ENCODE measurements at places on chromosomes 2 and 18.

GRCh38 chr18:56479841-56480240, 158.6 kb downstream of the TXNL1 start:
- DNase-seq: no peak

GRCh38 chr2:216066230-216066629, 15.4 kb downstream of the PECR start:
- no peak for DNase-seq

- no peak for DNase-seq
Measured at GRCh38 chr2:145022666-145023333, 502.9 kb upstream of the ZEB2 start.

GRCh38 chr2:13005048-13005447, 288.3 kb downstream of the TRIB2 start:
- DNase-seq: no peak

- no peak for DNase-seq
Measured at GRCh38 chr2:238158018-238158508, 707 bp upstream of the ERFE start.

GRCh38 chr18:12155996-12156395, 62.4 kb downstream of the ANKRD62 start:
- DNase-seq: no peak

DNA sequence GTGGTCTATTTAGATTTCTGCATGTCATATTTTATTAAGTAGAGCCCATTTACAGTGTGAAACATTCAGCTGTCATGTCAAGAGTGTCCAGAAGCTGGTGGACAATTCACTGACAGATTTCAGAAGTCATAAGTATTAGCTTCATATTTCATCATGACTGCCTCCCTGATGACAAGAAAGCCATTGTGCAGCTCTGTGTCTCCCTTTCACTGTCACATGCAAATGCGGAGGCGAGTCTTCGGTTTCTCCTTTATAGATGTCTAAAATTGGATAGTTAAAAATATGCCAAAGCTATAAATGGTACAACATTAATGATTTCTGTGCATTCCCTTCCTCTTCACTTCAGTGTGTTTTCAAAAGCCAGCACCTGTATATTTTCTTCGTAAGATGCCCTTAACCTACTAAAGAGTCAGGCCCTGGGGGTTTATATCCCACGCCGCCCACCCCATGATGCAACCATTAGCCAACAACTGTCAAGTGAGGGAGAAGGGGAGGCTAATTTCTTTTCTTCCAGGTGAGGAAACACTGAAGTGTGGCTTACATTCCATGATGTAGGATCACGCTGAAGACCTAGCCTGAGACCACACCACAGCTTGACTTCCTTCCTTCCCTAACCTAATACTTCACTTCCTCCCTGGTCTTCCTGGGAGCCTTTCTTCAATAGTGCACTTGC, 99.6 kb upstream of the DDX18 start:
- DNase-seq: no peak

GRCh38 chr18:69469444-69469919, 68.8 kb downstream of the DOK6 start:
- no peak for DNase-seq

GRCh38 chr2:105845976-105846375, 101.3 kb downstream of the NCK2 start:
- no peak for DNase-seq

GRCh38 chr2:36449213-36449612, 93.6 kb downstream of the CRIM1 start:
- DNase-seq: no peak

Data from stimulated activated CD4-positive, alpha-beta T cell treated with anti-CD3 and anti-CD28 coated beads, Interleukin-1b, Interleukin-23, amount 100 ng/mL, for 1 hour (primary cell).